ENCODE measurements at places on chromosomes 5 and 9. TPM values are rescaled to one million over a fixed set of nuclear protein-coding genes. Genes with fewer than 3 reads are reported as not detected.

The TLE1 gene
- 33.1 TPM for total RNA-seq

The SPINK4 gene
- total RNA-seq: not detected

The ANKRD18A gene
- 0.70 TPM for total RNA-seq

The TMC1 gene
- not detected for total RNA-seq

The PDE8B gene
- not detected for total RNA-seq

The GGTA1 gene
- not detected for total RNA-seq

The CDO1 gene
- total RNA-seq: not detected

The FLT4 gene
- total RNA-seq: 0.08 TPM

The RXRA gene
- total RNA-seq: 41.9 TPM

The DDX4 gene
- total RNA-seq: not detected

The TMEM252 gene
- not detected for total RNA-seq

The C5orf58 gene
- total RNA-seq: not detected

The SARDH gene
- 0.27 TPM for total RNA-seq

The SPTLC1 gene
- total RNA-seq: 69.9 TPM

The C5orf46 gene
- total RNA-seq: not detected

The SLCO4C1 gene
- 0.19 TPM for total RNA-seq

The KIF4B gene
- not detected for total RNA-seq

The NEUROG1 gene
- not detected for total RNA-seq

The PPP3R2 gene
- not detected for total RNA-seq

The ANKRD34B gene
- not detected for total RNA-seq

The ADAMTS2 gene
- 0.23 TPM for total RNA-seq

The NAIP gene
- total RNA-seq: 0.99 TPM

The COL5A1 gene
- total RNA-seq: 10.9 TPM

The PIP5KL1 gene
- 10.2 TPM for total RNA-seq

The SHISAL2B gene
- total RNA-seq: not detected

The IL33 gene
- total RNA-seq: 1.2 TPM

The SGCD gene
- not detected for total RNA-seq

The GRIA1 gene
- 1.3 TPM for total RNA-seq

The SLC45A2 gene
- not detected for total RNA-seq

The GDA gene
- 0.23 TPM for total RNA-seq

The NR2F1 gene
- not detected for total RNA-seq

The COL15A1 gene
- not detected for total RNA-seq

The QRFP gene
- not detected for total RNA-seq

The RC3H2 gene
- total RNA-seq: 26.6 TPM

The LCN10 gene
- not detected for total RNA-seq

The STXBP1 gene
- total RNA-seq: 31.7 TPM

The PIGO gene
- 22.6 TPM for total RNA-seq

The CTNND2 gene
- not detected for total RNA-seq

The CDC26 gene
- total RNA-seq: 20.8 TPM

The ENTREP1 gene
- 0.19 TPM for total RNA-seq

The CA9 gene
- total RNA-seq: 2.1 TPM

The ARID3C gene
- total RNA-seq: 0.31 TPM

The PCSK1 gene
- not detected for total RNA-seq

The IL3 gene
- total RNA-seq: not detected

The LAMC3 gene
- 1.8 TPM for total RNA-seq

The FIBCD1 gene
- total RNA-seq: 1.1 TPM

The AGXT2 gene
- not detected for total RNA-seq

The MUSK gene
- not detected for total RNA-seq

The COL27A1 gene
- total RNA-seq: 10.2 TPM

The PCDHGA11 gene
- 0.94 TPM for total RNA-seq

All from hair follicular keratinocyte (primary cell).